Activated CD8-positive, alpha-beta memory T cell treated with anti-CD3 and anti-CD28 coated beads for 1 hour (primary cell): ENCODE measurements at places on chromosomes 3 and 15.

DNA sequence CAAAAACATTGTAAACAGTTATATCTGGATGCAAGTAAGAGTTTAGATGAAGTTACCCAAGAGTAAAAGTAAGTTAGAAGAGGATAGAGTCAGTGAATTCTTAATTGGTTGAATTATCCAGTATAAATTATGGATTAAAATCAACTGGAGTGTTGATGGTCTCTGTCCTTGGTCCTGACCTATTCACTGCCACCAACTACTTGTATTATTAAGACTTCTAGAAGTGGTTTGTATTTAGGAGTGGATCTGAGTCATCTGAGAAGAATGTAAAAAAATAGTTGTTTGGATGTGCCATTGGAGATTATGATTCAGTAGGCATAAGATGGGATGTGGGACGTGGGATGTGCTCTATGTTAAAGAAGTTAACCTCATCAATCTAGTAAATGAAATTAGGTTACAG, 86.4 kb downstream of the SYNPR start:
- DNase-seq, result no peak

DNA sequence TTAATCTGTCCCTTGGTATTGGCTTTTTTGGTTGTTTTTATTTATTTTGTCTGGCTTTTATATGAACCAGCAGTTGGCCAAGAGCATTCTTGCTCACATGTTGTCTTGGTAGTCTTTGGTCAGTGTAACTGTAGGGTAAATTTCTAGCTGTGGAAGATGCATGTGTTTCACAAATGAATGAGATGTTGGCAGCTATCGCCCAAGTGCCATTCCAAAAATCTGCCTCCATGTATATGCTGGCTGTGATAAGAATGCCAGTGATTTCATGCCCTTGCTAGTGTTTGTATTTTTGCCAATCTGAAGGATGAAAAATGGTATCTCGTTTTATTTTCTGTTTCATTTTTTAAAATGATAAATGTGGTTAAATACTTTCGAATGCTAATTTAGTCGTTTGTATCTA, 50.1 kb downstream of the TLNRD1 start:
- no peak for DNase-seq

- DNase-seq, result no peak
Measured at GRCh38 chr3:151919030-151919328, 45.5 kb downstream of the SUCNR1 start.

DNA sequence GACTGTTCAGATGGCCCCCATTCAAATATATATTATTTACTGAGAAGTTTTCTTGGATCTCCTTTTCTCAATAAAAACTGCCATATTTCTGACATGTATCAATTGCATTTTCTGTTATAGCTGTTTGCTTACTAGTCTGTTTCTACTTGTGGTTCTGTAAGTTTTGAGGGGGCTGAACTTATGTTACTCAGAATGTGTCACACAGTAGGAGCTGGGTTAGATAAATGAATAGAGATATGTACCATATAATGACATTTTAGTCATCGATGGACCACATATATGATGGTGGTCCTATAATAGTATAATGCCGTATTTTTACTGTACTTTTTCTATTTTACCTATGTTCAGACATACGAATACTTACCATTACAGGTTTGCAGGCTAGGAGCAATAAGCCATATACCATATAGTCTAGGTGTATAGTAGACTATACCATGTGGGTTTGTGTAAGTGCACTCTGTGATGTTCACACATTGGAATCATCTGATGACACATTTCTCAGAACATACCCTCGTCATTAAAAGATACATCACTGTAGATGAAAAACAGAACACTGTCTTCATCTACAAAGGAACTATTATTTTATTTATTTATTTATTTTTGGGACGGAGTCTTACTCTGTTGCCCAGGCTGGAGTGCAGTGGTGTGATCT, 22.3 kb downstream of the PPP4R2 start:
- DNase-seq, result no peak
